ENCODE measurements at places on chromosomes 5 and 9.

- no peak for DNase-seq
Observed at GRCh38 chr5:176612008-176612407, 2.1 kb upstream of the GPRIN1 start.

- DNase-seq = no peak
Observed at GRCh38 chr9:108282872-108283271, 572.9 kb downstream of the ACTL7B start.

- DNase-seq = no peak
Observed at GRCh38 chr9:132730054-132731033, 60.1 kb downstream of the GTF3C4 start.

- no peak for DNase-seq
Observed at GRCh38 chr9:107335331-107335730, 52.3 kb downstream of the RAD23B start.

DNA sequence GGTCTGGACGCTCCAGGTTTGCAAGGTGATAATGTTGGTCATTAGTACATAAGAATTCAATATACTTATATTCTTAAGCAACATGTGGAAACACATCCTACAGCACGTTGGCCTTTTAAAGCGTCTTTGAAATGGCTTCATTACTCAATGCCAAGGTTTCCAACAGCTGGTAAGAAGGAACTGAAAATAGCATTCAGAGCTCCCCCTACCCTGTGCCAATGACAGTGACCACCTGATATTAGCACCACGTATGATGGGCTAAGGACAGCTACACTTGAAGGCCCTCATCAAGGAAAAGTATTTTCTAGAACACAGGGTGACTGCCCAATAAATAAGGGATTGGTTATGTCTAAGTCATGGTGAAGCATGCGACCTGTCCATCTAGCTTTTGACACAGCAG is 9.9 kb downstream of the ZNF622 start:
- DNase-seq = no peak

- DNase-seq = no peak
Observed at GRCh38 chr5:53151713-53152458, 42.3 kb upstream of the MOCS2 start.

GRCh38 chr5:175344331-175345195 is 99.4 kb downstream of the DRD1 start:
- no peak for DNase-seq

DNA sequence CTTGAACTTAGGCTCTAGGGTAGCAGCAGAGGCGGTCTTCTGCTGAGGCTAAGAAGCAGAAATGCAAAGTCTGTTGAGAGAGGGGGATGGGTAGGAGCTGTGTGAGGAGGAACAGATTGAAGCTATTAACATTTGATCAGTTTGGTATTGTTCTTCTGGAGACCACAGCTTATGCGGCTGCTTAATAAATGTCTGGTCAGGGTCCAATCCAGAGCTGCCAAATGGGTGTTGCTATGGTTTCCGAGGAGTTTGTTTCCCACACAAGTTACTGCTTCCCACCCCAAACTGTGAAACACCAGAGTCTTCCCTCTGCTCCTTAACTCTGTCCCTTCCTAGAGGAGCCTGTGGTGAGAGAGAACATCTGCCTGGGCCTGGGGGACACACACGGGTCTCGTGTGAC is 142.2 kb upstream of the KLF4 start:
- no peak for DNase-seq

DNA sequence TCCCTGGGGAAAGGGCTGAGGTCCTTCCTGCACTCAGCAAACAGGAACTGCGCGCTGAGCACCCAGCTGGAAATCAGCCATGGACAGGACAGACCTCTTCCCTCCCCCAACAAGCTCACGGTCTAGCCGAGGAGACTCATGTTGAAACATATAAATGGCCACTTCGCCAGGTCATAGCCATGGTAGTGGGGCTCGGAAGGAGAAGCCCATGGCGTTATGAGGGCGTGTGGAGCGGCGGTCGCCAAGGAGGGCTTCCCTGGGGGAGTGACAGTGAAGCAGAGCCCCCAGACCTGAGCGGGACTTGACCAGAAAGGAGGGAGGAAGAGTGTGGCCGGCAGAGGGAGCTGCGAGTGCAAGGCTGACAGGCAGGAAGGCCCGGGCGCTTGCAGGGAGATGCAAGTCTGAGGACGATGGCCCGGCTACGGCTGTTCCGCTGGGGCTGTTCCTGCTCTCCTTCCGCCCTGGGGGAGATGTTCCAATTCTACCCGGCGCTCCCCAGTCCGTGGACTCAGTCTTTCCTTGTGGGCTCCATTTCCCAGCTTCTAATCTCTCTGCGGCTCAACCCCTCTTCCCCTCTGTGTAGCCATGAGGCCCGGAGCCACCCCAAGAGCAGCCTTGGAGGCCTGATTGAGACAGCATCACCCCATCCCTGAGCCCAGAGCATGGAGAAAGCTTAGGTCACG is 43.9 kb upstream of the PRRC2B start:
- DNase-seq = peak; percentile 76

All from stimulated activated CD8-positive, alpha-beta memory T cell treated with anti-CD3 and anti-CD28 coated beads, Interleukin-7, amount 100 ng/mL, for 24 hours (primary cell).